Activated naive CD4-positive, alpha-beta T cell treated with anti-CD3 and anti-CD28 coated beads, Interleukin-2, amount 10 ng/mL, durations not matched to agents 5 hours and 36 hours (primary cell): ENCODE measurements at places on chromosomes 4 and X. TPM values are rescaled to one million over a fixed set of nuclear protein-coding genes. Genes with fewer than 3 reads are reported as not detected.

The ALPK1 gene
- total RNA-seq, result 15.4 TPM

The NR0B1 gene
- total RNA-seq, result not detected

The KLF8 gene
- 8.1 TPM for total RNA-seq

The RNF113A gene
- 34.5 TPM for total RNA-seq

The ANK2 gene
- total RNA-seq, result 0.29 TPM

The RAB40A gene
- total RNA-seq, result not detected

The EDNRA gene
- not detected for total RNA-seq

The TXK gene
- total RNA-seq, result 65.6 TPM

The SULT1B1 gene
- 6.7 TPM for total RNA-seq
